ENCODE measurements at places on chromosomes 3 and 15.

GRCh38 chr15:52263563-52264282 lies 31.9 kb downstream of the MYO5C start:
- no peak for DNase-seq

DNA sequence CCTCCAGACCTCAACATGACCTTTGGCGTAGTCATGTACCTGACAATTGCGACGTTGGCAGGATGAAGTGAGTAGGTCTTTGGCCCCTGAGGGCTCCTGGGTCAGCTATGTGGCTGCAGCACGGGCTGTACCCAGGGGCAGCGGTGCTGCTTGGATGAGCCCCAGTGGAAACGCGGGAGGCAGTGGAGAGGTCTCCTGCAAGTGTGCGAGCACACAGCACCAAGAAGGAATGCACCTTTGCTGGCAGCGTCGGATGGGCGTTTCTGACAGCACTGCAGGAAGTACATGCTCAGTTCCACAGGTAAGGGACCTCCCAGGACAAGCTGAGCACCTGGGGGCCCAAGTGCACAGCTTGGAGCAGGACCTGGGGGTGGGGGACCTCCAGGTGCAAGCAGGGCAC lies 67.4 kb upstream of the UNC13C start:
- no peak for DNase-seq

GRCh38 chr3:22098021-22098420 lies 347.0 kb upstream of the ZNF385D start:
- no peak for DNase-seq

DNA sequence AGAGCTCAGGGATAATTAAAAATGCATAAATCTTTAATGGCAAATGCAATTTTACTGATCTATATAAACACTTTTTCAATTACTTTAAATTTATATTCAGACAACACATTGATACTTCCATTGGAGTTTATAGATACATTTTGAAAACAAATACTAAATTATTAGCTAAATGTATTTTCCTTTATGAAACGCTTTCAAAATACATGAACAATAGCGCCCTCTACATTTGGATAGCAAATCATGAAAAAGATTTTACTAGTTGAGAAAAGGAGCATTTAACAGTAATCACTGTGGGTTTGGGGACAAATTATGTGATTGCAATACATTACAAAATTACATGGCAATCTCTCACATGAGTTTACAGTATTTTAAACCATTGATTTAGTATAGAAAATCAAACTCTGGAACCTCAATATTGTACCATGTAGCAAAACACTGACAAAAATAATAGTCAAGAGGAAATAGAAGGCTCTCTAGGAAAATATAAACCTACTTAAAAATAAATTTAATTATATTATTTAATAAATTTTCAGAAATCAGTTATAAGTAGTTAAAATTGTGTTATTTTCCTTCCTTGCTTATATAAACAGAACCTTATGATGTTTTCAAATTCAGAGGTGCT lies 207.9 kb downstream of the ZIC1 start:
- no peak for DNase-seq

- DNase-seq = no peak
Observed at GRCh38 chr3:73475175-73475574, 149.6 kb downstream of the PDZRN3 start.

- no peak for DNase-seq
Observed at GRCh38 chr3:115498898-115499297, 124.4 kb upstream of the GAP43 start.

DNA sequence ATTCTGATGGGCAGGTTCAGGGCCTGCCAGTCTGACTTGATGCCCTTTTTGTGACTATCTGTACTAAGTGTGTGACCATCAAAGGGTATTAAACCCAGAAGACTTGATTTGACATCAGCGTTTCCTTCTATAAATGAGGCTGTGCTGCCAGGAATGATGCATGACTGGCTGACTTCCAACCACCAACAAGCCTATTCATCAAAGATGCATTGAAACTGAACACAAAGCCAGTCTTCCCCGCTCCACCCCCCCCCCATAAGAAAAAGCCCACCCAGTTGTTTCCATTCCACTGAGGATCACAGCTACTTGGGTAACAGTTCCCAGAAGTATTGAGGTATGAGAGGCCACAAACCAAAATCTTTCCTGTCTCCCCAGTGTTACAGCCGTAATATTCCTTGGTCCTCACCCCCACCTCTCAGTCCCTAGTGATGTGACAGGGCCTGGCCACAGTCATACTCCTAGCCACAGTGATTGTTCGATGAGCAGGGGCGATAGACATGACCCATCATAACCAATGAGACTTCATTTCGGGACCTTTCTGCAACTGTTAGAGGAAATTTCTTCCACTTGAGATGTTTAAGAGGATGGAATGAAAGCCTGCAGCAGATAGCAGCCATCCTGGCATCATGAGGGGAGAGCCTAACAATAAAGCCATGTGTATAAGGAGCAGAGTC lies 22.6 kb downstream of the SH3BP5 start:
- no peak for DNase-seq

Data from GM04504 (cell line).